ENCODE measurements at places on chromosomes 7 and 10.

- no peak for DNase-seq
Observed at GRCh38 chr10:21230219-21230618, 295.3 kb downstream of the SKIDA1 start.

DNA sequence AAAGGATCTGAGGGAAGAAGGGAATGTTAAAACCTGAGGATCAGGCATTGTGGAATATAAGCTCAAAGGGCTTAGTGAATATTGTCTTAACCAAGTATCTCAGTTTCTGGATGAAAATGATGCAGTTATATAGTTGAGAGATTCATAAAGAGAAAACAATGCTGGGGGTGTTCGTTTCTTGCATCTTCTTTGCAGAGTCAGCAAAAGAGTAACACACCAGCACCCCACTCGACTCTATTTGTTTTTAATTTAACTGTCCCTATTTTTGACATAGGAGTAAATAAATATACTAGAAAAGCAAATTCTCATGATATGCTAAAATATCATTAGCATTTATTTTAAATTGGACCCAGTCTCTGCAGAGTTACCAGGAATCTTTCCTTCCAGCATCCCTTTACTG, 7.6 kb upstream of the OIT3 start:
- no peak for DNase-seq

DNA sequence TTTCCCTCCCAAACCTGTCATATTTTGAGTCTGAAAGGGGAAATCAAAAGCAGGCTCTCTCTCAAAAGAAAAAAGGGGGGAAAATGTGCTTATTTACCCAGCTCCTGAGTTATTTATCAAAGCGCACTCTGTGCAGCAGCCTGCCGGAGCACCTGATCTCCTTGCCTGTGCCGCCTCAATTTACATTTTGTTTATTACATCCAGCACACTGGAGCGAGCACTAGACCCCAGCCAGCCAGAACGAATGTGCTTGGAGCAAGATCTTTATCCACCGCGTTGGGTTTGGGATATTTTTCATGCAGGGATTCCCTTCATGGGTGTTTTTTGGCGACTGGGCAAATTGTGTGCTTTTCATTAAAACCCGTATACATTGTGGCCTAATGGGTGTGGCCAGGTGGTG, 161.9 kb upstream of the INSYN2A start:
- DNase-seq, result no peak

- DNase-seq, result no peak
Observed at GRCh38 chr10:35942057-35942456, 300.0 kb upstream of the FZD8 start.

DNA sequence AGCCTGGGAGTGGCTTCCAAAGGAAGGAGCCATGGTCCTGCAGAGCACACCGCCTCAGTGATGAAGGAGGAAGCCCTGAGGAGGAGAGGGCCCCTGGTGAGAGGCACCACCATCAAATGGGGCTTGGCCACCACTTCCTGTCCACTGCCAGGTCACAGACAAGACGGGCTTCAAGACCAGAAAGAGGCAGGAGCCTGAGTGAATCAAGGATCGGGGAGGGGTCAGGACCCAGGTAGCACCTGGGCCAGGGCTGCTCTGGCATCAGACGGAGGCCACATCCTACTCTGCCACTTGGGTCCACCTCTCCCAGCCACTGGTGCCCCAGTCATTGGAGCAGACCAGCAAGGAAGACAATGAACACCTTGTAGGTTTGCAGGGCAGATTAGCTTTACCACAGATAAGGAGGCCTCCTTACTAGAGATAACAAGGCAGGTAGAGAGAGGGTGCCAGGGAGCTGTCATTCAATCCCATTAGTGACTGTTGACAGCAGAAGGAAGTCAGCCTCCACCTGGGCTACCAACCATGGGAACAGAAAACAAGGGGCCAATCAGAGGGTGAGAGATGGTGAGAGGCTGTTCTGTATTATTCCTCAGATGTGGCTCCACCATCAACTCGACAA, 143.4 kb downstream of the TNS3 start:
- no peak for DNase-seq

- DNase-seq, result no peak
Observed at GRCh38 chr10:114526126-114526503, 121.8 kb upstream of the AFAP1L2 start.

DNA sequence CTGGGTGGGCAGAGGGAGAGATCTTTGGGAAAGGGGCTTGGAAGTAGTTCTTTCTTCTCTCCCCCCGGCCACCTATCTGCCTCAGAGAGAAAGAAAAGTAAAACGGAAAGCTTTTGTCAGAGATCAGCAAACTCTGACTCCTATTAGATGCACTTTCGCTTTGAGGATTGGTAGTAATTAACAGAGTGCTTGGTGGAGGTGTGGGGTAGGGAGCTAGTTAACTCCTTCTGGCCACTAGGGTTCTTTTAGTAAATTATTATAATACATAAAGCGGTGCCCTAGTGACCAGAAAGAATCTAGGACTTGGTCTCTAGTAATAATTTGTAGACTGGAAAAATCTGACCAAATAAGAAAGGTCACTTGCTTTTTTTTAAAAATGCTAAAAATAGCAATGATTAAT, 54.6 kb downstream of the CPVL start:
- peak; percentile 8 for DNase-seq

DNA sequence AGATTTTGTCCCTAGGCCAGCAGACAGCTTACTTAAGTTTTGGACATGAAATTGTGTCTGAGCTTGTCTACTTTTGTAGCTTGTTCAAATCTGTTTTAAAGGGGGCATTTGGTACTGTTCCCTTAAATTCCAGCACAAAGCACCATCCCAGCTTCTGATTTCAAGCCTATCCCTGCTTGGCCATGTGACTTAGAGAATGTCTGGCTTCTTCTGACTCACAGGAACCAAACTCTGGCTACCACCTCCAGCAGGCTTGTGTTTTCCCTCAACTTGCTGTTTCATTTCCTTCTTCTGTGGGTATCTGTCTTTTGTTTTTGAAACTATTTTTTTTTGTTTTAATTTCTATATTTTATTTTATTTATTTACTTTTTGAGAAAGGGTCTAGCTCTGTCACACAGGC, 97.9 kb upstream of the FZD8 start:
- DNase-seq, result peak; percentile 53

- DNase-seq, result peak; percentile 81
Observed at GRCh38 chr10:123007558-123008354, 839 bp downstream of the IKZF5 start.

- DNase-seq, result no peak
Observed at GRCh38 chr10:132036153-132036886, 29.4 kb upstream of the JAKMIP3 start.

GRCh38 chr7:127954357-127954748, 76.9 kb downstream of the LRRC4 start:
- no peak for DNase-seq

GRCh38 chr7:156353352-156353751, 287.2 kb upstream of the RNF32 start:
- no peak for DNase-seq

GRCh38 chr7:41586931-41587640, 115.8 kb downstream of the INHBA start:
- no peak for DNase-seq

GRCh38 chr7:44128721-44129582, 5.6 kb upstream of the POLD2 start:
- no peak for DNase-seq

DNA sequence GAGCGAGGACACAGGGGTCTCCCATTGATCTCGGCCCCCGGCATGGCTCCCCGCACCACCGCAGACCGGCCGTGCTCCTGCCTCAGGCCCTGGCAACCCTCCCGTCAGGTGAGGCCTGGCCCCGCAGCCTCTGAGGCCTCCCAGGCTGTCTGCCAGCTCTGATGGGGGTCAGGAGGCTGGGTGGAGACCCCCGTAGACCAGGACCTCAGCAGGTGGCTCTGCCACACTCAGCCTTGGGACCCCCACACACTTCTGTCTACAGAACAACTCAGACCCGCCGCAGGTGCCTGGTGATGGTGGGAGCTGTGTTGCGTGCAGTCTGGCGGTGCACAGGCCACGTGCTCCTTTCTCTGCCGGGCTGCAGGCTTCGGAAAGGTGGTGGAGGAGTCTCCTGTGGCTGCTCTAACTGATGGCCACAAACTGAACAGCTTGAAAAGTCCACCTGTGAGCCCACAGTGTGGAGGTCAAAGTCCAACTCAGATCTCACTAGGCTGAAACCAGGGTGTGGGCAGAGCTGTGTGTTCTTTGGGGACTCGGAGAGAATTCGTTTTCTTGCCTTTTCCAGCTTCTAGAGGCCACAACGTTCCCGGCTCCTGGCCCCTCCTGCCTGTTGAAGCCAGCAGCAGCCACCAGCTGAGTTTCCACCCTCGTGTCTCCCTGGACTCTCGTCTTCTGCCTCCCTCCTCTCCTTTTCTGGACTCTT, 62.5 kb downstream of the PWWP2B start:
- DNase-seq, result no peak

DNA sequence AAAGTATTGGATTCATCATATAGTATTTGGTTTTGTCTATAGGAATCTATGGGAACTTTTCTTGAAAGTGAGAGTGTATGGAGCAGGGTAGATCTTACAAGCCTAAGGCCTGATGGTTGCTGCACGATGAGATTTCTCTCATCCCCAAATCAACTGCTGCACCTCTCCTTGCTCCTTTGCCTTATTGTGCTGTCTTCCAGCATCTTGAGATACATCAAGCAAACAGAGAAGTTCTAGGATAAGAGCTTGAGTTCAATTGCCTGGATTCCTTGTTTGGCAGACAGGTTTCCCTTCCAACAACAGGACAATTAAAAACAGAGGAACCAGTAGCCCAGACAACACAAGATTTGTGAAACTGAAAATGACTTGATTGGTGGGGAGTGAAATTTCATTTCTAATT, 56.6 kb downstream of the CPED1 start:
- no peak for DNase-seq

DNA sequence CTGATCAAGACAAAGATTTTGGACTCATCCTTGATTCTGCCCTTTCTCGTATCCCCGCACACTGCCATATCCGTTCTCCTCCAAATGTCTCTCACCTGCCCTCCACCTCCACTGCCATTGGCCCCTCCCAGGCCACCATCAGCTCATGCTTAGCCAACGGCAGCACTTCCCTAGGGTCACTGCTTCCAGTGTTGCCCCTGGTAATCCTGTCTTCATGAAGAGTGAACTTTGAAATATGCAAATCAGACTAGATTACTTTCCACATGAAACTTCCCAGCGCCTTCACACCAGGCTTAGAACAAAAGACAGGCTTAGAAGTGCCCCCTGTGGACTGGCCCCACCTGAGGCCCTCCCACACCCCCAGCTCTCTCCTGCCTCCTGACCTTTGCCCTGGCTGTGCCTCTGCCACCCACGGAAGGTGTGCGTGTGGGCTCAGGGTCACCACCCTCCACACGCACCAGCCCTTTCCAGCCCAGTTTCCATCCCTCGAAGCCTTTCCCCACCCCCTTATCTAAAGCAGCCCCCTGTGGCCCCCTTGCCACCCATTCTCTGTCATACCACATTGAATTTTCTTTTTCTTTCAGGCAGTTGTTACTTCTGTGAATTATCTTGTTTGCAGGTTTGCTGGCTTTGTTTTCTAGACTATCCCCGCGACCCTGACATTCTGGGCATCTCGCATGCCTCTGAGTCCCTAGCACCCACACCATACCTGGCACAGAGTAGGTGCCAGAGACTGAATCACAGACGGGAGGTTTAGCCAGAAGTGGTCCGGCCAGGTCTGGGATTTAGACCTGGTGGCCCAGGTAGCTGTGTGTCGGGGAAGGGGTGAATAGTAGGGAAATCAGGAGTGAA, 26.8 kb upstream of the C10orf53 start:
- no peak for DNase-seq

DNA sequence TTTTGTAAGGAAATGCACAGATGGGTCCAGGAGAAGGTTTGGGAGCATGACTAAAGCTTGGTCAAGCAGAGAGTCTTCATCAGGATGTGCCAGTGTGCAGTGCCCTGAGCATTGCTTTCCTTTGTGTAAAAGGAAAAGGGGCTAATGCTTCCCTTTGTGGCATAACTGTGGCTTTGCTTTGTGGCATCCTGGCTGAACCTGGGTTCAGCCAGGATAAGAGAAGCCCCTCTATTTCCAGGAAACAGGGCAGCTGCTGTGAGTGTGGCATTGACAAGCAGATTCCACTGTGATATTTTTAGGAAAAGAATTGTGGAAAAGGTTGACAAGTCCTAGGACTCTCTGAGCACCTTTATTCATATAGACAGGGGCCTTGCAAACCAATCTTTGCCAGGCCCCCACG, 193.4 kb upstream of the CXCL12 start:
- DNase-seq, result no peak

GRCh38 chr10:75475460-75476182, 44.2 kb downstream of the LRMDA start:
- DNase-seq, result no peak
